Activated CD4-positive, alpha-beta T cell treated with anti-CD3 and anti-CD28 coated beads, Interleukin-2, amount 10 ng/mL, durations not matched to agents 24 days and 14 days (primary cell): ENCODE measurements at places on chromosomes 16 and 17.

GRCh38 chr17:64061178-64061898, 40.9 kb upstream of the ICAM2 start:
- no peak for DNase-seq

DNA sequence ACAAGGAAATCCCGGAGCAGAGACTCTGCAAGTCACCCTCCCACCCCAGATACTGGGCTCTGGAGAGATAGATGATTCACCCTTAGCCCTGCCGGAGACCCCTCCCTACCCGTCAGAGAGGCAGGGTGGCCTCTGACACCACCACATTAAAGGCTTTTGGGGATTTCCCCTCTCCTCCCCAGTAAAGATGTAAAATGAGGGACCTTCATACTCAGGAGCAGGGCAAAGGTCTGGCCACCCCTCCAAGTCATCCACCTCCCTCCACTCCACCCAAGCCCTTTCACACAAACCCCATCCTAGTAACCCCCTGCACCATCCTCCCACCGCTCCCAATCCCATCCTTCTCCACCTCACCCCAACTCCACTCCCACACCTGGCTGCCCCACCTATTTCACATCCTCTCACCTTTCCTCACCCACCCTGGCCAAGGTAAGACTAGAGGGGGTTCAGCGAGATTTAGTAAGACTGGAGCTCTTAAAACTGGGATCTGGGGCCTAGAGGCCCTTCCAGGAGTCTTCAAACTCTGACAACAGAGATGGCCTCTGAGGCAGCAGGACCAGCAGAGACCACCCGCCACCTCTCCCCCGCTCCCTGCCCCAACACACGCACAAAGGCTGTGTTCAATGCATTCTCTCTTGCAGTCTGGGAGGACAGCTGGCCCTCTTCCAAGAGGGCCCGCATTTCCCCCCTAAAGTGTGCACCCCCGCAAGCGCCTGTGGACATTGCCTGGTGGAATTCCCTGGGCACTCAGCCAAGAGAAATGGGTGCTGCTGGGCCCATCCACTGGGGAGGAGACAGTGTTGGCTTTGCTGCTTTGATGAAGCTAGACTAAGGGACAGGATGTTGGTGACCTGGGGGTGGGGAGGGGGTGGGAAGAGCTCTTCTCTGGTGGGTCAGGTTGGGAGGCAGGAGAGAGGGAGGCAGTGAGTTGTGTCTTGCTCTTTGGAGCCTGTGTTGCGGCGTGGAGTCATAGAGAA, 1.1 kb downstream of the ABAT start:
- DNase-seq = peak; percentile 80

DNA sequence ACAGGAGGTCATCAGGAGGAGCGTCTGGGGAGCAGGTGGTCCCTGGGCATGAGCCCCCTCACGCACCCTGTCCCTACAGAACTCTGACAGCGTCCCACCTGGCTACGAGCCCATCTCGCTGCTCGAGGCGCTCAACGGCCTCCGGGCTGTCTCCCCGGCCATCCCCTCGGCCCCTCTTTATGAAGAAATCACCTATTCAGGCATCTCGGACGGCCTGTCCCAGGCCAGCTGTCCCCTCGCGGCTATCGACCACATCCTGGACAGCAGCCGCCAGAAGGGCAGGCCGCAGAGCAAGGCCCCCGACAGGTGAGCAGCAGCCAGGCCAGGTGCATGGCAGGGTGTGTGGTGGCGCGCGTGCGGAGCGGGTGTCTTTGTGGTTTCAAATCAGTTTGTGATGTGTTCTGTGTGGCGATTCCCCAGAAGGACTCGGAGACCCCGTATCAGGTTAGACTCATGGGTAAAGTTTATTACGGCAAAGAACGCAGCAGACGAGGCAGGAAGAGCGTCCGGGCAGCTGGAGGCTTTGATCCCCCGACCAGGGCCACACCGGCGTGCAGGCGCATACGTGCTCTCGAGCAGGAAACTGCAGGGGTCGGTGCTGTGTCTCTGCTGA, 11.8 kb upstream of the NUDT16L1 start:
- DNase-seq = peak; percentile 66

DNA sequence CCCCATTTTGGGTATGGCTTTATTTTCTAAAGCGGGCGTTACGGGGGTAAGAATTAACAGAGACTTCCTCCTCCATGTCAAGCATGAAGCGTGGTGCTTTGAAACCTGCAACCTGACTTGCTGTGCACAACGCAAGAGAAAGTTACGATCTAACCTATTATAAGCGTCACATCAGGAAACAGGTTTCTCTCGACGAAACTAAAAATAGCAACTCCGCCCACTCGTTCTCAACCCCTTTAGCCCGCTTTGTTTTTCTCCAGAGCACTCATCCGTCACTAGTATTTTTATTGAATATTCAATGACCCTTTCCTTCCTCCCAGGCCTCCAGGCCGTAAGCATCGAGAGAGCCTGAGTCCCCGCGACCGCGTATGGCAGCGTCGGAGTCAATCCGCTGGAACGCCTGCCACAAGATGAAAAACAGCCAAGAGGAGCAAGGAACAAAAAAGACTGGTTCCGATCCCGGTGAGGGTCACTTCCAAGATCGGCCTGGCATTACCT, 555 bp downstream of the NUP88 start:
- peak; percentile 89 for DNase-seq

DNA sequence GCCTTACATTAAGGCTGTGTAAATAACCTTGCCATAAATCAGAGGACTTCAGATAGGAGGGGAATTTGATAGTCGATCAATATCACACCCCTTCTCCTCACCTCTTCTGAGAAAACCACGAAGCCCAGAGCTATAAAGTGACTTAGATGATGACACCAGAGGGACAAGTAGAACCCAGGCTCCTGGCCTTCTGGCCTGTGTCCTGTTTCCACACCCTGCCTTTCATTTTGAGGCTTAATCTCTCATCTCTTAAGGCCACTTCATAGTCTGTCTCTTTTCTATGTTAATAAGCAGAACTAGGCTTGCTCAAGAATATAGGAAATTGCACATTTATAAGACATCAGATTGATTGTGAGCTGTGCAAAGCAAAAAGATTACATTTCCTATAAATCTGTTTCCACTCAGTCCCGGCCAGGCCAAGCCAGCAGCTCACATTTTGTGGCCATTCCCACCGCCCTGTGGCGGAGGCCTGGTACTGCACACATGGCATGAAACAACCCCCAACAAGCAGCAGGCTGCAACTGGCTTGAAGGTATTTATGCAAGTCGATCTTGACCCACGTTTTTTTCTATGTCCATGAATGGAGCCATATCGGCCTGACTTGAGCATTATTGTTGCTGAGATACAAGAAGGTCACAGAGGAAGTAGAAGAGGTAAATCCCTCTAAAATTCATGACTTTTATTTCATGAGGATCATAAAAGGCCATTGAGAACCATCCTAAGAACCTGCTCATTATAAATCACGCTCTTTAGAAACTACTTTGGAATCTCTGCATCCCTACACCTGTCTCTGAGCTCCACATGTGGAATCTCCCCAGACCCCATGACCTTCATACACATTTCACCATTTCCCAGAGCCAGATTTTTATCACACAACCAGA, 93.7 kb downstream of the PMP22 start:
- DNase-seq = peak; percentile 72
